SW 1271 (cell line): ENCODE measurements at places on chromosomes 13 and 19.
A peak's percentile ranks its signal among the peaks of the same experiment; 100 is the strongest.

DNA sequence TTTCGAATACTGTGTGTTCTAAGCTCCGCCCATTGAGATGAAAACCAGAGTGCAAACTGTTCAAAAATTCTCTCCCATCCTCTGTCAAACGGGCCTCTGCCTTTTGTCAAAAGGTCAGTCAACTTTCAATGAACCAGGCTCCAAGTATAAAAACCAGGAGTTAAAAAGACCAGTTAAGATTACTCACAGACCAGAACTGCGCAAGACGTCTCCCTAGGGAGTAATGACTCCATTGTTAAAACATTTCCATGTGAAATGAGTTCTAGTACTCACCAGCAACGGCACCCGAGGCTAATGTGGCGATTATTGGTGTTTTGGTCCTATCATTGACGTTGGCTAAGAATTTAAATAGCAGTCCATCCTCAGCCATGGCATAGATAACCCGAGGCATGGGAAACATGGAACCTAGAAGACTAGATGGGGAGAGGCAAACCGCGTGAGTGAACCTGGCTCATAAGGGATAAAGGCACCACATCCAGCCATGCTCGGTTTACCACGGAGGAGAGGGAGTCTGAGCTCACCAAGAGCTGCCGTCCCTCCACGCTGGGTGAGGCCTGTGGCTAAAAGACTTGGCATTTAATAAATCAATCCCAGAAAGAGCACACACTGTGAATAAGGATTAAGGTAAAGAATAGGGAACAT lies 73.3 kb downstream of the SLC7A1 start:
- no peak for DNase-seq

DNA sequence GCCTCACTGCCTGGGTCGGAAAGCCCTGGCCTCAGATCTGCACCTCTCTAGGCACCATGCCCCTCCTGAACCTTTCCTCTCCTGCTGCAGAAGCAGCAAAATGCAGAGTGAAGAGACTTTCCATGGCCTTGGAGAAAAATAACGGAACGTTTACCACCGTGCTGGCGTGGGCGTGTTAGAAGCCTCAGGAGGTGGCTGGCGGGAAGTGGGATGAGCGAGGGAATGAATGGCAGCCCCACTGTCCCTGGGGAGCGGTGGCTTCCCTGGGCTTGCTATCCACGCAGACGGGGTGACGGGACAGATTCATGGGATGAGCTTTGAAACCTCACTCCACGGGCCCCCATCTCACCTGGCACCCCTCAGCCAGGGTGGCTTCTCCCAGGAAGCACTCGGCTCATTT lies 4.3 kb downstream of the TEX29 start:
- no peak for DNase-seq

- no peak for DNase-seq
Measured at GRCh38 chr19:5337708-5338655, 2.6 kb downstream of the PTPRS start.

- no peak for DNase-seq
Measured at GRCh38 chr13:83333614-83334388, 548.5 kb downstream of the SLITRK1 start.

- DNase-seq = no peak
Measured at GRCh38 chr13:51519771-51520216, 64.5 kb upstream of the WDFY2 start.

GRCh38 chr19:44848036-44848811 lies 2.1 kb downstream of the NECTIN2 start:
- DNase-seq = no peak

- no peak for DNase-seq
Measured at GRCh38 chr19:16001481-16002312, 52.9 kb downstream of the OR10H4 start.

DNA sequence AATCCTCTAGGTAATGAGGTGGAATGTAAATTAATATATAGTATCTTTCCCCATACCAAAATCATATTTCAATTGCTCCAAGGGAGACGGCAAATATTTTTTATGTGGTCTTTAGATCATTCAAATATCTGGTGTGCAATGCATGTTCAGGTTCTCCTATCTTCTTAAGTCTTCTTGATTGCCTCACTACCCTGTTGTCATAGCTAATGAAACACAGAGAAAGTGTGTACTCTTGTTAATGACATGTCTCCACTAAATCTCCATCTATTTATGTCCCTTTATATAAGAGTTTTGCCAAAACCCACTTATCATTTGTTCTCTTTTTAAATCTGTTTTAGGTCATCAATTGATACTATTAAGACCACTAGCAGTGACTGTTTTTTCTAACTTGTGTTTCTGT lies 6.6 kb downstream of the STARD13 start:
- DNase-seq = no peak

DNA sequence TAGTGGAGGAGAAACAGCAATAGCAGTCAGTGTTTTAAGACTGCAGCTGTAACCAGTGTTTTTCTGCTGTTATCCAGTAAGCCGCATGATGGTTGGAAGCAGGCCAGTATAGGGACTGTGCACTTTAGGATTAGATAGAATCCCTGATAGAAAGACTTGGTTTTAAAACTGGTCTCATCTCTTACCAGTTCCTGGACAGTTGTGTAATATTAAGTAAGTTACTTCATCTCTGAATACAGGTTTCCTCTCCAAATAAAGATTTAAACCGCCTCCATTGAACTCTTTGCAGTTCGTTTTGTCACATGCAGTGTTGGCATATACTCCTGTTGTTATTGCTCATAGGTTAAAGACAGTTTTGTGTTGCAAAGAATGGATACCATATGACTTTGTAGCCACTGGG lies 25.6 kb downstream of the URI1 start:
- DNase-seq = no peak

DNA sequence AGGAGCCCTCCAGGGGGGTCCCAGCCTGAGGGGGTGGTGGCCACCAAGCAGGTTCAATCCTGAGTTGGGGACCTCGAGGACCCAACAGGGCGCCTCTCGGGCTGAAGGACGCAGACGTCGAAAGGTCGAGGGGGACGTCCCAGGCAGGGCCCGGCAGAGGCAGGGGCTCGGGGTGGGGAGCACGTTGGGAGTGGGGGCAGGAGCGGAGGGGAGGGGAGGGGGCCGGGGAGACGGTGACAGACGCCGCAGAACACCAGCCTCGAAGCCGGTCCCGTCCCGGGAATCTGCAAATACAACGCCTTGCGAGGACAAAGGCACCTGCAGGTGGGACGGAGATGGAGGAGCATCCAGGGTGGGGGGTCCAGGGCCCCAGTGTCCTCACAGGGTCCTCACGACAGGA lies 4.1 kb downstream of the FGF22 start:
- DNase-seq = no peak

GRCh38 chr13:41928323-41928722 lies 32.6 kb downstream of the VWA8 start:
- DNase-seq = no peak

GRCh38 chr13:110546926-110547325 lies 14.6 kb downstream of the RAB20 start:
- no peak for DNase-seq

- DNase-seq = no peak
Measured at GRCh38 chr13:23458989-23459388, 25.5 kb upstream of the SACS start.

GRCh38 chr13:113746143-113746525 lies 12.9 kb upstream of the TMEM255B start:
- DNase-seq = no peak

- DNase-seq = no peak
Measured at GRCh38 chr13:30339738-30340330, 32.5 kb upstream of the KATNAL1 start.

DNA sequence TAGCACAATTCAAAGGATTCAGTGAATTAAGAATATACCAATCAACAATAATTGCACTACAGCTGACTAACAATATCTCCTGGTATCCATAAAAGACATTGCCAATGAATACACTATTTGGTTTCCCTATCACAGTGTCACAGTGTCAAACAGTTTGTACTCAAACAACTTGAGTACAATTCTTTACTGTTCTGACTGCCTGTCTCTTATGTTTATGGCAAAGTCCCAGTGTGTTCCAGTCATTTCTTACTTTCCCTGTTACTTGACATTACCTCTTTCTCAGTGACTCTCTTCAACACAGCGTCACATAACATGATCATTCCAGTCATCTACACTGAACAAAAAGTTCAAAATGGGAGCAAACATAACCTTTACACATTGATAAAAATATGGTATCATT lies 21.2 kb upstream of the RNASEH2B start:
- DNase-seq = no peak

GRCh38 chr13:29543230-29544215 lies 52.0 kb downstream of the SLC7A1 start:
- DNase-seq = no peak

GRCh38 chr13:93338906-93339305 lies 112.3 kb downstream of the GPC6 start:
- no peak for DNase-seq

DNA sequence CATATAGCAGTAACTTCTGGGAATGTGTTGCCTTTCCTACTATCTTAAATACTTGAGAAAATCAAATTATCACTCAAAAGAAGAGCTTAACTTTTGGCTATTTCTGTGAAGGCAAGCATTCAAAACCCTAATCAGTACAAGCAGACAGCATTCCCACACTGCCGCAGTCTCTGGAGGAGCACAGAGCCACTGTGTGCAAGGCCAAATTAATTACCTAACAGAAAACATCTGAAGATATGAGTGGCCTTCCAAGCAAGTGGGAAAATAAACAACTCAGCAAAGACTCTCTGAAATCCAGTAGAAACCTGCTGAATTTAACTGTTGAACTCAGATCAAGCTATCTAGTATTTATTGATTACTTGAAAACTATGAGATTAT lies 68.2 kb downstream of the COL4A1 start:
- DNase-seq = no peak

DNA sequence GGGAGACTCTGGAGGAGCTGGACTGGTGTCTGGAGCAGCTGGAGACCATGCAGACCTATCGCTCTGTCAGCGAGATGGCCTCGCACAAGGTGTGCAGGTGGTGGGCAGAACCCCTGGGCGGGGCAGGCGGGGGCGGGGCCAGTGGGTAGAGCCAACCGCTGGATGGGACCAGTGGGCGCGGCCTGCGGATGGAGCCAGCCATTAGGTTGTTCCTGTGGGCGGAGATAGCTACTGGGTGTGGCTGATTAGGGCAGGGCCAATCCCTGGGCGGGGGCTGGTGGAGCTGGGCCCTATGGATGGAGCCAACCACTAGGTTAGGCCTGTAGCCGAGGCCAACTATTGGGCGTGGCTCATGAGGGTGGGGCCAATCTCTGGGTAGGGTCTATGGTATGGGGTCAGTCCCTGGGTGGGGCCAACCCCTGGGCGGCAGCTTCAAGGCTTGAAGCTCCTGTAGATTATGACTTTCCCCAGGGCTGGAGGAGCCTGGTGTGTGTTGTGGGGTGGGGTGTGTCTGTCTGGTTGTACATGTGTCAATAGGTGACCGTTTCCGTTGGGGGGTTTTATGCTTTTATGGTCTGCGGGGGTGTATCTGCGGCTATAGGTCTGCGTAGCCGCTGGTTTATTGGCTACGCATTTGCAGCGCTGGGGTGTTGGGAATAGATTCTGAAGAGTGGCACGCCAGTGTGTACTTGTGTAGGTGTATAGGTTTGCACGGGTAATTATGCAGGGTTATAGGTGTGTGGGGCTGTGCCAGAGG lies 30.7 kb downstream of the PDE4A start:
- DNase-seq = peak; percentile 23

DNA sequence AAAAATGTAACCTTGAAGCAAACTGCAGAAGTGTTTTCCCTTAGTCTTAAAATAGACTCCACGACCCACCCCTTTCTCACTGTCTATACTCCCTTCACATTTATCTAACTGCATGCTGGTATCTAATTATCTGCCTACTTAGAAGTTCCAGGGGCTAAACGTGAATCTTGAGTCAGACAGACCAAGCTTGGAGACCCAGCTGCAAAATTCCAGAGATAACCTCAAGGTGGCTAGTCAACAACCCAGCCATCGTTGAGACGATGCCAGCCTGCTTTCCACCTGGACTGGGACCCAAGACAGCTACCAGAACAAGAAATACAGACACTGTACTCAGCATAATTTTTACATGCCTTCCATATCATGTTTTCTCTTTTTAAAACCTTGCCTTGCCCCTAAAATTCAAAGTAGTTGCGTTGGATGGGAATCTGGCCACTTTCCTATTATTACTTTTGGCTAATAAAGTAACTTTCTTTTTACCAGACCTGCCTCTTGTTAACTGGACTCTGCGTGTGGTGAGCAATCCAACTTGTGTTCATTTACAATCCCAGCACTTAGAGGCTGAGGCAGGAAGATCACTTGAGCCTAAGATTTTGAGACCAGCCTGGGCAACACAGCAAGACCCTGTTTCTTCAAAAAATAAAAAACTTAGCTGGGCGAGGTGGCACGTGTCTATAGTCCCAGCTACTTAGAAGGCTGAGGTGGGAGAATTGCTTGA lies 82.3 kb downstream of the CDADC1 start:
- no peak for DNase-seq

DNA sequence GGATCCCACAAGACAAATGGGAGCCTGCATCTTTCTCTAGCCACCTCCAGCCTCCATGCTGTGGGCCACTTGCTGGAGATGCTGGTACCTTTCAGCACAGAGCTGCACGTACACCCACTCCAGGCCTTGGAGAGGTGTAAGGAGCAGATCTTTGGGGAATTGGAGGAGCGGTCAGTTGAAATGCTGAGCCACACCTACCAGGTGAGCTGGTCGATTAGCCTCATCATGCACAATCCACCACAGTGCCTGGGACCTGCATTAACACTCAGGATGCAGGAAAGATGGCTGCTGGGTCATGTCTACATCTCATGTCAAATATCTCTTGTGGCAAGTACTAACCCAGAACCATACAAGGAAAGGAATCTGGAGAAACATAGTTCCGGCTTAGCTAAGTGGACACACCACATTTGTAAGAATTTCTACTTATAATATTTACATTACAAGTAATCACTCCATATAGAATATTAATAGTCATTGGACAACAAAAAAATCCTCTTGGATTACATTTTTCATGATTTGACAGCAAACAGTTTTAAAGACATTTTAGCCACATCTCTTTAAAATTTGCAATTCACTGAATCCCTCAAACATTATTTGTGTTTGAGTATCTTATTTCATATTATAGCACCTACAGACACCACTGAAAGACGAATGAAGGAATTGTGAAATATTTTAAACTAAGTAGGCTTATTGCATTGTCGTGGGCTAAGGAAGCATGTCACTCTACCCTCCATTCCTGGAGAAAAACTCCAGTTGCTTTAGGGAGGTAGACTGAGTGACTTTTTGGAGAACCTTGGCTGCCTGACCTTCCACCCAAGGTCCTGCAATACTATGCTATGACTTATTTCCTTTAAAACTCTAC lies 21.8 kb upstream of the MBNL2 start:
- DNase-seq = no peak

- DNase-seq = no peak
Measured at GRCh38 chr19:35351411-35352176, 3.9 kb downstream of the FFAR1 start.

- DNase-seq = no peak
Measured at GRCh38 chr13:57739089-57739488, 107.5 kb downstream of the PCDH17 start.

DNA sequence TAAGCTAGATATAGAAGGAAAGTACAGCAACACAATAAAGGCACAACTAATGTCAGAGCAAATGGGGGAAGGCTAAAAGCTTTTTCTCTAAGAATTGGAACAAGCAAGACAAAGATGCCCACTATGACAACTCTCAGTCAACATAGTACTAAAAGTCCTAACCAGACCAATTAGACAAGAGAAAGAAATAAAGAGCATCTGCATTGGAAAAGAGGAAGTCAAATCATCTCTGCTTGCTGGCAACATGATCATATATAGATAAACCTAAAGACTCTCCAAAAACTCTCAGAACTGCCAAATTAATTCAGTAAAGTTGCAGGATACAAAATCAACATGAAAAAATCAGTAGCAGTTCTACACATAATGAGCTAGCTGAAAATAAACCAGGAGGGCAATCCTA lies 542.0 kb downstream of the DIAPH3 start:
- no peak for DNase-seq
